ENCODE measurements at places on chromosomes 5 and 9.

DNA sequence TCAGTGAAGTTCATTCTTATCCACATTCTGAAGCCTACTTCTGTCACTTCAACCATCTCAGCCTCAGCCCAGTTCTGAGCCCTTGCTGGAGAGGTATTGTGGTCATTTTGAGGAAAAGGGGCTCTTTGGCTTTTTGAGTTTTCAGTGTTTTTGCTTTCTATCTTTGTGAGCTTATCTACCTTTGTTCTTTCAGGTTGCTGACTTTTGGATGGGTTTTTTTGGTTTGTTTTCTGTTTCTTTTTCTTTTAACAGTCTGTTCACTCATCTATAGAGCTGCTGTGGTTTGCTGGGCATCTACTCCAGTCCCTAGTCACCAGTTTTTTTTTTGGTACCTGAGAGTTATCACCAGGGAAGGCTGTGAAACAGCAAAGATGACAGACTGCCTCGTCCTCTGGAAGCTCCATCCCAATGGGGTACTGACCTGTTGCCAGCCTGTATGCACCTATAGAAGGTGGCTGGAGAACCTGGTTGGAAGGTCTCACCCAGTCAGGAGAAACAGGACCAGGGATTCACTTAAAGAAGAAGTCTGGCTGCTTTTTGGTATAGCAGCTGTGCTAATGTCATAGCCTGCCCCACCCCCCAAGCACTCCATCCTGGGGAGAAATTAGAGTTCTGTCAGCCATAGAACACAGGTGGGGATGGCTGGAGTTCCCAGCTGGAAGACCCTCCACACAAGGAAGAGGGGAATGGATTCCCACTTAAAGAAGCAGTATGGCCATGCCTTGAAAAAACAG lies 138.6 kb upstream of the TSLP start:
- no peak for DNase-seq

- no peak for DNase-seq
Observed at GRCh38 chr5:39266442-39266841, 47.1 kb upstream of the FYB1 start.

- no peak for DNase-seq
Observed at GRCh38 chr9:110748251-110748893, 79.8 kb downstream of the MUSK start.

GRCh38 chr5:38666668-38667498 lies 110.4 kb upstream of the LIFR start:
- DNase-seq = no peak

DNA sequence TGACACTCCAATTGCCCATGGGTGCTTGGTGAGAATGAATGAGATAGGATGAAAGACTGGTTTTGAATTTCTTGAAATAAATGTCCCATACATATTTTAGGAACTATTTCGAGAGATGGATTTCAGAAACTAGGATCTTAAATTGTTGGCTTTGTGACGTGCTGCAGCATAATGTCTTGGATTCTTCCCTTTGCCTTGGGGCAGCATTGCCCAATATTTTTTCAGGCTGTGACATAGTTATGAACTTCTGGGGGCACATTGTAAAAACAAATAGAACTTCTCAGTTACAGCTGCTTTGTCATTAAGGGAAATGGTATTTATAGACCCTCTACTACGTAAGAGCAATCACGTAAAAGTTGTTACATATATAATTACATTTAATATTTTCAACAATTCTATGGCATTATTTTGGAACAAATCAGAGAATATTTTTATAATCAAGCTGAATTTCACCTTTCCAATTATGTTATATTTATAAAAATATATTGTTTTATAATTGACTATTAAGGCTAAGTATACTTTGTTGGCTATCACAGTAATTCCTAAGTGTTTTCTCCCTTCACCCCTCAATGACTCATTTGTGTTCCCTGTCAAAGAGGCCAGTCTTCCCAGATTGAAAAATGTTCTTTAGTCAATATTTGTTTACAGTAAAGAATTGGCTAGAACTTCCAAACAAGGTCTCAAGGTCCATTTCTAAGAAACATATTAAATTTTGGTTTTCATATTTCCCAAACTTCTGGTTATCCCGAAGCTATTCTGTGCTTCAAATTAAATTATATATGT lies 1388.3 kb upstream of the ACO1 start:
- no peak for DNase-seq

DNA sequence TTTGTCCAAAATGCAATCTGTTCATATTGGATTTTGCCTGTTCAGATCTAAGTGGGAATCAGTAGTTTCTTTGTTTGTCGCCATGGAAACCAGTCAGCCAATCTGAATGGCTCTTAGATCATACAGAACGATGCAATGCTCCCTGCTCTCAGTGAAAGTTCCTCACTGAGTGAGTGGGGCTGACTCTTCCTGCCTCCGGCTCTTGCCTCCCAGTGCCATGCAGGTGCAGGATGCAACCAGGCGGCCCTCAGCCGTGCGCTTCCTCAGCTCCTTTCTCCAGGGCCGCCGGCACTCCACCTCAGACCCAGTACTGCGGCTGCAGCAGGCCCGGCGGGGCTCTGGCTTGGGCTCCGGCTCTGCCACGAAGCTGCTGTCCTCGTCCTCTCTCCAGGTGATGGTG lies at the start of gene PTPDC1:
PTPDC1 (plus strand) TSS at position 151 of the 400 bp plus-strand sequence; CDS start at position 218, 67 bp downstream.
- no peak for DNase-seq

DNA sequence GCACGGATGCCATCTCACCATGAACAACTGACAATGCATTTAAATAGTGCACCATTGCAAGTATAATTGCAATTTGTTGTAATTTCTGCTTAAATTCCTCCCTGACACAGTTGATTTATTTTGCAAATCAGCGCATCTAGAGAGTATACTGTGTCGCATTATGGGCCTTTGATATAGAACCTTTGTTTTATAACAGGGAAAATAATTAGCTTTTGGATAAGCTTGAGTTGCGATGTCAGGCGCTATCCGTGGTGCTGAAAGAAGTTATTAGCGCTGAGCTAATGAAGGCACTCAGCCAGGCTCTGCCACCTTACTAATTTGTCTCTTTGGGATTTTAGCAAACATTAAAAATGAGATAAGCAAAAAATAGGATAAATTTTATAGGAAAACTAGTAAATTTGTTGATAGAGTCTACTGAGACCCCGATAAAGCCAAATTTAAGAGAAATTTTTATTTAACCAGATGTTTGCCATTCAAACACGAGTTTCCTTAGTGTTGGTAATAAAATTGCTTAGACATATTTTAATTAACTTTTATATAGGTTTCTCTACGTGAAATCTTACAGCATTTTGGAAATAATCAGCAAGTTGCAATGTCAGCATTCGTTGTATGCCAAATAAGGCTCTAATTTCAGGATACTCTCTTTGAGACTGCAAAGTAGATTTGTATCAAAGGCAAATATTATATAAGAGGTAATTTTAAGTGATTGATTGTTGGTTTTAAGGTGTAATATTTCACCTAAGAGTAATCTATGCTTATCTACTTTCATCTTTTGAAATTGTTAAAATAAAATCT lies 355.5 kb downstream of the TLR4 start:
- no peak for DNase-seq

DNA sequence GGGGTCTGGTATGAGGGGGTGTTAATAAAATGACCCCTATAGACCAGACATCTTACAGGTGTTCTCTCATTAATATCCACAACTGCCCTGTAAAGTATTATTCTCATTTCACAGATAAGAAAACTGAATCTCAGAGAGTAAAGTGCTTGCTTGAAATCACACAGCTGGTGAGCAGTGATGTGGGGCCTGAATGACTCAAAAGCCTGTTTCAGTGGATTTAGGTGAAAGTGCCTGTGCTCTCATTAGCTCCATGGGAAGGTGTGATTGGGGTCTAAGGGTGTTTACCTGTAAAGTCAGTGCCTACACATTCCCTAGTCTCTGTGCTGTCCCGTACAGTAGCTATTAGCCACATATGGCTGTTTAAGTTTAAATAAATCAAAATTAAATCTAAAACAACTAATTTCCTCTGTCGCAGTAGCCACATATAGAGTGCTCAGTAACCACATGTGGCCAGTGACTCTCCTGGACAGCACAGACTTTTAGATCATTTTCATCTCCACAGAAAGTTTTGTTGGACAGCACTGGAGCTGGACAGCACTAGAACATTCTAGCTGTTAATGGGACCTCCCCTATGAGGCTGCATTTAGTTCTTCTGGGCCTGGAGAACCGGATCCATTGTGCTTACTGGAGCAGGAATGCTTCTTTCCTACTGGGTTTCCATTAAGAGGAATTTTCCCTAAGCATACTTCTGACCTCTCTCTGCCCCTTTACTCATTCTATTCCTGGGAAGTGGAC lies 52.5 kb upstream of the SEMA6A start:
- no peak for DNase-seq

DNA sequence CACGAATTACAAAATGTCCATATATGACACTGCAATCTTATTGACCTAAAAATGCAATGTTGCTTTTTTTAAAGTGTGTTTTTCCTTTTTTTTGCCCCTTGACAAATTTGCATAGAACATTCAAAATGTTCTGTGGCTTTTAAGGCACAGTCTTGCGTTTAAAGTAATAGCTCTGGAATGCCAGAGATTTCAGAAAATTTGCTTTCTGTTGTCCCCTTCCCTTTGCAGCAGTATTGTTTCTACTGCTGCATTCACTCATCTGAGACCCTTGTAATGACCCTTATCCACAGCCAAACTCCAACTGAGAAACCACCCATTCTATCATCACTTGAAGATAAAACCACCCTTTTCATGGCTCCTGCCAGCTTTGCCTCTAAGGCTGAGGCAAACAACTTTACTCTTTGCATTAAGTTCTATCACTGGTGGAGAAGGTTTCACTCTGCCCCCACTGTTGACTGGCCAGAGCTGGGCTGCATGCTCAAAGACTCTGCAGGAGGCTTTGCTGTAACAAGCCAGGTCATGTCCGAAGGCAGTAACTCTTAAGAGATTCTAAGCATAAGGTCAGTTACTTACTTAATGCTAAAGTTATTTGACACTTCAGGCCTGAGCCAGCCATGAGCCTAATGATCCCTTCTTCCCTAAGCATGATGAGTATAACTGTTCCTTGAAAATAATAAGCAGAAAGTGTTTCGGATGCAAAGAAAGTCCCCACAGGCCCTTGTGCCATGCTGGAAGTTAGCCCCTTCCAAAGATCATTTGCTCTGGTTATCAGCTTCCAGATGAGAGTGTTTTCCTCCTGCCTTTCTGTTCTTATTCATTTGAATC lies 101.9 kb downstream of the CD180 start:
- DNase-seq = no peak

DNA sequence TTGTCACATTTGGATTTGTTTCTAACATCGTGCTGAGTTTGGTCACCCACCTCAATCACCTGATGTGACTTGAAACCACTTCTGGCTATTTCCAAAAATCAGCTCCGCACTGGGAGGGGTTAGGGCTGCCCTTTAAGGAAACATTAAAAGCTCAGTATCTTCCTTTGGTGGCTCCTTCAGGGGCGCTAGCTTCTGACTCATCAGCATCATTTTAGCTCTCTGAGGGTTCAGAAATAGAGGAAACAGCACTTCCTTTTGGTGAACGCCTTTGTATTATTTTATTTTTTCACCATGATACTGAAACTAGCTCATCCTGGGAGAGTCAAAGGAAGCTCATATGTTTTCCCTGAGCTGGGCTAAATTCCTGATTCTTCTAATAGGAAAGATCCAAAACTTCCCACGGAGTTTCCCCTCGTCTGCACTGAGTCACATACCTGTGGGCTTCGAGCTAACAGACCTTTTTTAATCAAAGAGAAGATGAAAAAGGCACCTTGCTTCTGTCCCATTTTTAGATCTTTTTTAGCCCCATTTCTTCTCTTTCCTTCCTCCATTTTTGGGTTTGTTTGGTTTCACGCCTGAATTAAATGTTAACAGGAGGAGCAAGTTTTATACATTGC lies 48.2 kb downstream of the ROPN1L start:
- DNase-seq = no peak

DNA sequence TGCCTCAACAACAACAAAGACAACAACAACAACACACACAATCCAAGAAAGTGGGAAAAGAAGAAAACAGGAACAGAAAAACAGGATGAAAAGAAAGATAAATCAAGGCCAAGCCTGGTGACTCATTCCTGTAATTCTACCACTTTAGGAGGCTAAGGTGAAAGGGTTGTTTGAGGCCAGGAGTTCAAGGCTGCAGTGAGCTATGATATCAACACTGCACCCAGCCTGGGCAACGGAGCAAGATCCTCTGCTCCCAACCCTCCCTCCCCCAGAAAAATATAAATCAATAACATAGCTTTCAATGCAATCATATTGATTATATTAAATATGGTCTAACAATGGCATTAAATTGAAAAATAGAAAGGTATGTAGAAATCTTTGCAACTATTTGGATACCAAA lies 32.1 kb downstream of the CENPK start:
- no peak for DNase-seq

DNA sequence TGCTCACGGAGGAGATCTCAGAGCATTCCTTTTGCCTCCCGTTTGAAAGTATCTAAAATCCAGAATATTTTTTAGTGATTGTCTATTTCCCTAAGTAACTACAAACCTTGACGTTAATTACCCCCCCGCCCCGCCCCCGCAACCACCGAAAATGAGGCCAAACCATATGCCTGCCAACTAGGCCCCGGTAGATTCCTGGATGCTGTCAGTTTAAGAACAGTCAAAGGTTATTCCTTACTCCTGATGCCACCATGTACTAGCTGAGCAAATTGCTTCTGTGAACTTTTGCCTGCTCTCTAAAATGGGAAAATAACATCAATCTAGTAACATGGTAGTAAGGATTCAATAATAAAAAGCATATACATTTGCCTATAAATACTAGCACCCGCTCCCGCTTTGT lies 244.8 kb downstream of the SAXO1 start:
- no peak for DNase-seq

- no peak for DNase-seq
Observed at GRCh38 chr5:38795986-38796741, 49.6 kb upstream of the OSMR start.

- no peak for DNase-seq
Observed at GRCh38 chr5:113574417-113574816, 60.9 kb downstream of the YTHDC2 start.

GRCh38 chr5:33690374-33691135 lies 201.2 kb downstream of the ADAMTS12 start:
- no peak for DNase-seq

GRCh38 chr9:125258160-125258785 lies 3.4 kb upstream of the GAPVD1 start:
- DNase-seq = no peak

- DNase-seq = no peak
Observed at GRCh38 chr9:77417566-77417965, 230.6 kb downstream of the GNA14 start.

DNA sequence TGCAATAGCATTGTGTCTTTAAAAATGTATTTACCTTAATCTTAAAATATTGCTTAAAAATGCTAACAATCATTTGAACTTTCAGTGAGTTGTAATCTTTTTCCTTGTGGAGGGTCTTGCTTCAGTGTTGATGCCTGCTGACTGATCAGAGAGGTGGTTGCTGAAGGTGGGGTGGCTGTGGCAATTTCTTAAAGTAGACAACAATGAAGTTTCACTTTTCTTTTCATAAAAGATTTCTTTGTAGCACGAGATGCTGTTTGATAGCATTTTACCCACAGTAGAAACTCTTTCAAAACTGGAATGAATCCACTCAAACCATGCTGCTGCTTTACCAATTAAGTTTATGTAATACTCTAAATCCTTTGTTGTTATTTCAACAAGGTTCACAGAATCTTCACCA lies 50.8 kb downstream of the NR3C1 start:
- DNase-seq = no peak

GRCh38 chr9:70030156-70030555 lies 13.5 kb upstream of the MAMDC2 start:
- no peak for DNase-seq

Data from stimulated activated CD8-positive, alpha-beta memory T cell treated with anti-CD3 and anti-CD28 coated beads, Interleukin-4, amount 100 ng/mL, for 4 hours (primary cell).